ENCODE measurements at places on chromosomes 5 and 9.
A peak's percentile ranks its signal among the peaks of the same experiment; 100 is the strongest.

GRCh38 chr5:174109698-174110260 lies 64.3 kb downstream of the NSG2 start:
- DNase-seq = no peak

DNA sequence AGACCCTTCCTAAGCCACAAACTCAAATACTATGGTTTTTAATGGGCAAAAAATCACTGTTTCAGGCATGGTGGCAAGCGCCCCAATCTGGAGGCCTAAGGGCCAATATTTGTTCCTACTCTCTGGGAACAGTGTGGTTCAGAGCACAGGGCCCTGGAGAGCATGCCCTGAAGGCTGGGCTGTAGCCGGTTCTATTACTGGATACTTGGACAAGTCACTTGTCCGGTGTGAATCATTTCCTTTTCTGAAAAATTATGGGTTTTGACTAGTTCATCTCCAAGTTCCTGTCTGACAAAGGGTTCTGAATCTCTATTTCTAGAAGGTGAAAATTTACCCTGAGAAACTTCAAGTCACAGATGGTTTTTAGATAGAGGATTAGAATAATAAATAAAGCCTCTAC lies 75.0 kb downstream of the OTULIN start:
- DNase-seq = no peak

DNA sequence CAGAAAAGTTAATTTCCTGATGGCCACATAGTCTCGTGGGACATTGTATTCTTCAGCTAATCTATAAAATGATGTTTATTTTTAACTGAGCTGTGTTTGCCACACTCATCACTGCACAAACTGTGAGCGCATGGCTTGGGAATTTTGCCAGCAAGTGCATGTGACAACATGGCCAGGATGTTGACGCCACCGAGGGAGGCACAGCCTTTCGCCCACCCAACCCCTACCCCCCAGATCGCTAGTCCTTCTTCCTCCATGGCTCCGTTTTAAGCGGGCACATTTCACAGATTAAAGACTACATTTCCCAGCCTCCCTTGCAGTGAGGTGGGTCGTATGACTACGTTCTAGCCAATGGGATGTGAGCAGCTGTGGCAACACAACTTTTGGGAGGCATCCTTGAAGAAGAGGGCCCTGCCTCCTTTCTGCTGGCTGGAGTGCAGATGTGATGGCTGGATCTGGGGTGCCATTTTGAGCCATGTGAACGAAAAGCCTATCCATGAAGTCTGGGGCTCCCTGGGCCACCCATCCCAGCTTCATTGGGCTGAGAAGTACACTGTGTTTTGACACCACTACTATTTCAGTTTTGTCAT lies 7.9 kb downstream of the NRARP start:
- peak; percentile 63 for DNase-seq

- no peak for DNase-seq
Observed at GRCh38 chr5:117235786-117236185, 661.2 kb upstream of the SEMA6A start.

DNA sequence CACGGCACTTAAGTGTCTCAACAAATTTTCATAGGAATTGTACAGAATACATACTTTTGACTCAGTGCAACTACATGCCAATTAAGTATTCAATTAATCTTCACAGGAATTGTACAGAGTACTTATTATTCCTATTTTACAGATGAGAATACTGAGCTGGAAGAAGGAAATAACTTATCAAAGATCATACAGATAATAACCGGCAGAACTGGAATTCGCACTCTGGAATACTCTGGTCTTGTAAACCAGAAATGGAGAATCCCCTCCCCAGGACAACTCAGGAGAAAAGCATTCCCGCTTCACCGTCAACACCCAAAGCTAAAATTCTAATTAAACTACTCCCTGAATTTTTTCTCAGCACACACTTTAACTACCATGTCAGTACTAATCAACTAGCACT lies 112.7 kb downstream of the HOMER1 start:
- DNase-seq = no peak

DNA sequence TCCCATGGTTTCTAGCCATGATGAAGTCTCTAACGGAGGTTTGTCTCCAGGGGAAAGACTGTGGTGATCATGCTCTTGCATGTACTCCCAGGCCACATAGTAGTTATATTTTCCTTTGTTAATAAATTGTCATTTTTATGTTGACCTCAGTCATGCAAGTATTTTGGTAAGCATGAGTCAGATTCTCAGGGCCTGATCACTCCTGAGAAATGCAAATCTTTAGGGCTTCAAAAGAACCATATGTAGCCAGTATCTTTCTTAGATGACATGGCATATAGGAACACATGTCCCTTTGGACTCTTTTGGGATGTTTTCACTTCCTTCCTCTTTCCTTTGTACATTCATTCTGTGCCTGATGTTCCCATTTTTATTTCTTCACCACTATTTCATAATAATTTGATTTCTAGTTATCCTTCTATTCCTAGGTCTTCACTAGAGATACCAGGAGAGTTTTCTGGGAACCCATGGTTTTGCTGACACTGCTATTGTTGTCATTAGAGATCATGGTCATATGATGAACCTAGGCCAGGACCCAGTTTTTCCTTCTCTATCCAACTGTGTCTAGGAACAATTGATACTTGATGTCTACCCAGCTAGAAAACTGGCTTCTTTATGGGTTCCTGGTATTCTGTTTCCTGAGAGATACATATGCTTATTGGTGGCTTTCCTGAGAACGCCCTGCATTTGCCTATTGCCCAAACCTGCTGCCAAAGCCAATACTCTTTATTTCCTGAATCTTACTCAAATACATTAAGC lies 248.1 kb upstream of the NREP start:
- DNase-seq = no peak

DNA sequence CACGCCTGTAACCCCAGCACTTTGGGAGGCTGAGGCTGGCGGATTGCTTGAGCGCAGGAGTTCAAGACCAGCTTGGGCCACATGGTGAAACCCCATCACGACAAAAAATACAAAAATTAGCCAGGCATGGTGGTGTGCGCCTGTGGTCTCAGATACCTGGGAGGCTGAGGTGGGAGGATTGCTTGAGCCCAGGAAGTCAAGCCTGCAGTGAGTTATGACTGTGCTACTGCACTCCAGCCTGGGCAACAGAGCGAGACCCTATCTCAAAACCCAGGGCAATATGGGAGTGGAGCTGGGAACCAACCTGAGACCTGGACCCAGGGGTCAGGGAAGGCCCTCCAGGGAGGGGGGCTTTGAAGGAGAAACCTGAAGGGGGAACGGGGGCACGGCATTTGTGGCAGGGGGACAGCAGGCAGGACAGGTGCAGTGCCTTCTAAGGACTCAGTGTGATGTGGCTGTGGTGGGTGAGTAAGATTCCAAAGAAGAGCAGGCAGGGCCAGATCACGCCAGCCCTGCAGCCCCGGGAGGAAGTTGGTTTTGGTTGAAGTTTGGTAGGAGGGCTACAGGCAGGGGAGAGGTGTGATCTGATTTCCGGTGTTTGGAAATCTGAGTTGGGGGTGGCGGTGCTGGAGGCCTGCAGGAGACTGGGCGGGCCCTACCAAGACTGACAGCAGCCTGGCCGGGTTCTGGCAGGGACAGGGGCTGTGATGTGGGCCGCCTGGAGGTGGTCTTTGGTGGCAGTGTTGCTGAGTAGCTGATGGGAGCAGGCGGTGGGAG lies 46.2 kb downstream of the NTNG2 start:
- peak; percentile 12 for DNase-seq

GRCh38 chr9:73155968-73156864 lies 4.6 kb downstream of the ANXA1 start:
- no peak for DNase-seq
